ENCODE measurements at places on chromosomes 5 and 9.

- no peak for DNase-seq
Observed at GRCh38 chr5:60541980-60542379, 158.0 kb downstream of the DEPDC1B start.

- no peak for DNase-seq
Observed at GRCh38 chr5:53547226-53547625, 13.2 kb upstream of the NDUFS4 start.

DNA sequence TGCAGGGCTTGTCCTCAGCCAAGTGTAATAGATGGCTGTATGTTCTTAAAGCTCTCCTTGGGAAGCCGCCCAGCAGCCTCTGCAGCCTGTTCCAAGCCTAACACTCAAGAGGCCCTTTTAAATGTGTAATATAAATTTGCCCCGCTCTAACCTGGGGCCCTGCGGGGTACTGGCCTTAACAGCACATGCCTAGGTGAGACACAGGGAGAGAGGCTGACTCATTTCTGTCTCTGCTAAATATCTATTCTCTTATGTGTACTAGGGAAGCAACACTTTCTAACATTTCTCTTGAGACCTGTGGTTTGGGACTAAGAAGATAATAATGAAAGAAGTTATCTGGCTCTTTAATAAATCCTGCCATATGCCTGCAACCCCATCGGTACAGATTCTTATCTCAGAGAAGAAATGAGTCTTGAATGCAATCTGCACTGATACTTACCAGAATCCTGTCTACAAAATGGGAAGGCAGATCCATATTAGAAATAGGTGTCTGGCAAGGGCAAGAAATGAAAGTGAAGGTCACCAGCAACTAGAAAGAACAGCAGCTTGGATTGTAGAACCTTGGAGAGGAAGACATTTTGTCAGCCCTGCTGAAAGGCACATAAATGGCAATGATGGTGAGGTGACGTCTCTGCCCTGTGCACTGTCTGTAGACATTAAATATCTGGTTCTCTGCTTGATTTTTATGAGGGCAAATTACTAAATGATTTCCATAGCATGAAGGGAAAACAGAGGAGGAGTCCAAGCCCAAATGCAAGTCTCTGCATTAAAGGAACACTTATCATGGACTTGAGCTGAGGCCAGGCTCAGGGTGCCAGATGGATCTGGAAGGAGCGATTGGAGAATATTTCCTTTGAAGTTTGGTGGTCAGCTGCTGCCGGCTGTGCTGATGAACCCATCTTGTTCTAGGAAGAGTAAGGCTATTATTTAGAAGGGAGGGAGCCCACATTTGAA lies 14.5 kb upstream of the TGFBI start:
- no peak for DNase-seq

- no peak for DNase-seq
Observed at GRCh38 chr5:59799668-59800346, 93.7 kb downstream of the PDE4D start.

DNA sequence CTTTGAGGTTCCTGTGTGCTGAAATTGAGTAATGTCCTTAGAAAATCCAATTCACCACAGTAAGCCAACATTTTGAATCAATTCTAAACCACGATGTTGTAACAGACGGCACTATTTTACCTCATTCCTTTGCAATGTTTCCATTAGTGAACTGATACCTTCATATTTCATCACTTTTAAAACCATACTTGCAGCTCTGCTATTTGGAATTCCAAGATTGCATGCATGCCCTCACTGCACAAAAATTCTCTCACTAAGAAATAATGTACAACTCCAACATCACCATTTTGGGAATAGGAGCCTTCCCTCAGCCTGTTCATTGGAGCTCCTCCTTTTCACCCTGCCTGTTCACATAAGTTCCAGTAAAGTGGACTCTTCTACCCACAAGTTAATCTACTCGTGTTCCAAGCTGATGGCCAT lies 74.8 kb upstream of the TGFBR1 start:
- no peak for DNase-seq

GRCh38 chr9:94110821-94111252 lies 26.6 kb downstream of the PTPDC1 start:
- no peak for DNase-seq

DNA sequence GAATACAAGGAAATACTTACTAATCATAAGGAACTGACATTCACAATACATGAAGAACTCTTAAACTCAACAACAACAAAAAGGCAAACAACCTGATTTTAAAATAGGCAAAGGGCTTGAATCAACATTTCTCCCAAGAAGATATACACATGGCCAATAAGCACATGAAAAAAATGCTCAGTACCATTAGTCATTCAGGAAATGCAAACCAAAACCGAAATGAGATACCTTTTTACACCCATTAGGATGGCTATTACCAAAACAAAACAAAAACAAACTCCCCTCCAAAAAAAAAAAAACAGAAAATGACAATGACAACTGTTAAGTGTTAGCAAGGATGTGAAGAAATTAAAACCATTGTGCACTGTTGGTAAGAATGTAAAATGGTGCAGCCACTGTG lies 104.1 kb upstream of the ZNF462 start:
- no peak for DNase-seq

DNA sequence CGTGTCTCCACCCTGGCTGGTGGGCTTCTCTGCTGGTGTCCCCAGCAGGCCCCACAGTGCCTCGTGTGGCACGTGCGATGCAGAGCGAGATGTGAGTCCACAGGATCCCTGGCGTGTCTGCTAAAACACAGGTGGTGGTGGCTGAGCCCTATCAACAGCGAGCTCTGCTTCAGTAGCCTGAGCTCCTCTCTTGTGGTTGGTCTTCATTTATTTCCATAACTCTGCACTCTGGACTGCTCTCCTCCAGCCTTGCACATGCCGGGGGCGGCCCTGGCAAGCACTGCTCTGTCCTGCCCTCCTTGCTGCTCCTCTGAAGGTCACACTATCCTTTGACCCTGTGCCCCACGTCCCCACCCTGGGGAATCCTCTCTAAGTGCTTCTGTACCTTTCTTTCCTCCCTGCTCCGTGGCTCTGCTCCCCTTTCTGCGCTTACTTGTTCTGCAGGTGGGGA lies 59.2 kb downstream of the NSUN2 start:
- DNase-seq = no peak

- DNase-seq = no peak
Observed at GRCh38 chr9:5787759-5788302, 45.1 kb downstream of the ERMP1 start.

GRCh38 chr9:110986529-110986928 lies 51.7 kb downstream of the LPAR1 start:
- DNase-seq = no peak

DNA sequence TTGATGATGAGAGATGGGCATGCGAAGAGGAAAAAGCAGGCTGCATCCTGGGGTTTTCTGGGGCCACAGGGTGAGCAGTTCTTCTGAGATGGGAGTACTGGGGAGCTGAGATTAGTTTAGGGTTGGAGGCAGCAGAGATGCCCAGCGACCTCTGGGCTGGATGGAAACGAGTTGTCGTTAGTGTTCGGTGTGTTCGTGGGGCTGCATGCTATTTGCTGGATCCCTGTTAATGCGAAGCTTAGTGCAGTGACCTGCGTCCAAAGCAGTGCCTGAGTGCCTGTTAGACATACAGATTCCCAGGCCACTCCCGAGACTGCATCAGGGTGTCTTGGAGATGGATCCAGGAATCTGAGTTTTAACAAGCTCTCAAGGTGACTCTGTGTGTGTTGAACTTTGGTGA lies 201.3 kb downstream of the CACNA1B start:
- DNase-seq = no peak

DNA sequence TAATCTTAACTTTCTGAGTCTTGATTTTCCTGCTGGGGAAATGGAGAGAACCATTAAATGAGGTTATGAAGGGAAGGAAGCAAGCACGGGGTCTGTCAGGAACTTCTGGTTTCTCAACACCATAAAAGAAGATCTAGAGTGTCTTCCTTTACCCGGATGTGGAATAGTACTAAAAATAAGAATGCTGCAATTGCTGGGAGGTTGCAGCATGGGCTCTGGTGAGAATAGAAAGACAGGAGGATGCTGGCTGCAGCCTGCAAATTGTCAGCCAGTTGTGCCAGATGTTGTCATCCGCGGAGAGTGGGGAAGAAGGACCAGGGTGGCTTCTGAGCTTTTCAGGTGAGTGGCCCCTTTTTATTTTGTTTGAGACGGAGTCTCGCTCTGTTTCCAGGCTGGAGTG lies 69.3 kb upstream of the STC2 start:
- DNase-seq = no peak

DNA sequence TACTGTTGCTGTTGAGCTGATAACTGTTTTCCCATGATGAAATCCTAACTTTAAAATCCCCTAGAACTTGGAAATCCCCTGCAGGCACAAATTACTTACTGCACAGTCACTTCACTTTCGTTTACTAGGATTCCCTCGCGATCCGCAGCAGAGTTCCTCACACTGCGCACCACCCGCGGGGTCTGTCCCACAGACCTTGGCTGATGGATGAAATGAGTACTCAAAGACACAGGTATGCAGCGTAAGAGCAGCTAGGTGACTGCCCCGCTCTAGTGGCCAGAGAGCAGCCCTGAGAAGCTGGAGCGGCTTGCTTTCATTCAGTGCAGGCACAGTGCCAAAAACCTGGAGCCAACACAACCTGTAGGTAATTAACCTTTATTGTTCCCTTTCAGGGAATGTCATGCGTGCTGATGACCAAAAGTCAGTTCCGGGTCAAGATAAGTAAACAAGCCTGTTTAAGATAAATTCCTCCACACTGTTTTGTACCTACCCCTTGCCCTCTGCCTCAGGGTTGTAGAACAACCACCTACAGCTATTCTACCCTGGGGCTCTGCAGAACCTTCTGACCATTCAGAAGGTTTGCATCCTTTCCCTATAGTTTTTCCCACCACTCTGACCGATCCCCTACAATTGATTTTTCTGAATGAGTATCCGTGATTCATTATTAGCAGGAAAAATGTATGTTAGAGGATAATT lies 191.2 kb downstream of the CDH9 start:
- DNase-seq = no peak

GRCh38 chr9:72046630-72047456 lies 13.6 kb downstream of the C9orf57 start:
- no peak for DNase-seq

GRCh38 chr9:99058964-99059921 lies 45.7 kb upstream of the TGFBR1 start:
- DNase-seq = no peak

DNA sequence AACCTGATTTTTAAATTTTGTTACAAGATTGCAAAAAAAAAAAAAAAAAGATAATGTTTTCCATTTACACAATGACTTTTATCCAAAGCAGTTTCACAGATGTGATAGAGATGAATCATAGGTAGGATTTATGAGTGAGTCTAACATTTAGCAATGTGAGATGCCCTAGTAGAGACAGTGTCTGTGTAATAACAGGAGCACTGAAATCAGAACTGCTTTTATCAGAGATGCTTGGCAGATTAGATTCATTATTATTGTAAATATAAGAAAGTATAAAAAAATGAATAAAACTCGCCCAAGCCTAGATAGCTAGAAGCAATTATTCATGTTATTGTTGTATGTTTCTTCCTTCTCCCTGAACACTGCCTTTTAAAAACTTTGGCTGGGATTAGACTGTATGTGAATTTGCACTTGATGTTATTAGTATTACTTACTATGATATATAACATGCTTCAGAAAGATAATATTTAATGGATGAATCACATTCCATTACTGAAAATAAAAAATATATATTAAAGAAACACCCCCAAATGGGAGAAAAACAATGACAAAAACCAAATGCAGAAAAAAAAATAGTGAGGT lies 567.3 kb upstream of the KLF4 start:
- DNase-seq = no peak

GRCh38 chr5:174479325-174479724 lies 245.1 kb upstream of the MSX2 start:
- no peak for DNase-seq

GRCh38 chr9:134296301-134297082 lies 29.8 kb upstream of the RXRA start:
- no peak for DNase-seq

GRCh38 chr5:139147483-139148087 lies 50.6 kb downstream of the SIL1 start:
- DNase-seq = no peak

GRCh38 chr9:108282872-108283271 lies 572.9 kb downstream of the ACTL7B start:
- DNase-seq = no peak

DNA sequence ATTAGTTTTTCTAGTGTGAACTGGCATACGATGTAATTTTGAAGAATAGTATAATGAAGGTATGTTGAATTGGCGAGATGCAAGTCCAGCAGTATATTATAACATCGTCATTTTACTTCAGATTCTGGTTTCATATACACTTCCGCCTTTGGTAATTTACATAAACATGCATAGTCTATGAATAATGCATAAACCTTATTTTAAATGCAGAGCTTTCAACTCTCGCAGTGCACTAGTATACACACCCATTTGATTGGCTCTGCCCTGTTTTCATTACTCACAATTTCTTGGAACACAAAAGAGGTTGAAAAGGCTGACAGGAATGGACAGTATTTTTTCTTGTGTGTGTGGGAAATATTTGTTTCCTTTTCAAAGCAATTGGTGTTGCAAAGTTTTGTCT lies 128.9 kb upstream of the CCNH start:
- DNase-seq = no peak

DNA sequence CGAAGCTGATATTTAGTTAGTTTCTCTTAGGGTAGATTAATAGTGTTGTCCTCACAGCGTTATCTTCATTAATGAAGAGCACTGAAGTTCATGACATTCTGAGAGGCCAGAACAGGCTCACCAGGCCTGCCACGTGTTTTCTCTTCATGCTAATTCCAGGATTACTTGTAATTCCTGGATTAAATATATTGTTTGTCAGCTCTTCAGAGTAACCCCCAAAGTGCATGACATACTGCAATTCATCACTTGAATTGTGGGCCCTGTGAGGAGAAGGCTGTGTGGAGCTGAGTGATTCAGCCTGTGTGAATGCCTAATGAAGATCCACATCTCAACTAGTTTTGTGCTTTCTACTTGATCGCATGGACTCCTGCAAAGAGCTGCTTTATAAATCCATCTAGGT lies 401.0 kb upstream of the ADAMTSL1 start:
- DNase-seq = no peak

DNA sequence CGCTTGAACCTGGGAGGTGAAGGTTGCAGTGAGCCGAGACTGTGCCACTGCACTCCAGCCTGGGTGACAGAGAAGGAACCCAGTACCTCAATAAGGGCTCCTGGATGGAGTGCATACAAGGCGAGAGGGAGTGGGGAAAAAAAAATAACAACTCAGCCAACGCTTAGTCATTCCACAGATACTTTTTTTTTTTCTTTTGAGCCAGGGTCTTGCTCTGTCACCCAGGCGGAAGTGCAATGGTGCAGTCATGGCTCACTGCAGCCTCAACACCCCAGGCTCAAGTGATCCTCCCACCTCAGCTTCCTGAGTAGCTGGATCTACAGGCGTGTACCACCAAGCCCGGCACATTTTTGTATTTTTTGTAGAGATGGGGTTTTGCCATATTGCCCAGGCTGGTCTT lies 59.5 kb upstream of the GGTA1 start:
- DNase-seq = no peak
